Colonic mucosa (tissue), 4 donors: ENCODE measurements at places on chromosomes 1 and 21. TPM values are rescaled to one million over a fixed set of nuclear protein-coding genes. Genes with fewer than 3 reads are reported as not detected.

DNA sequence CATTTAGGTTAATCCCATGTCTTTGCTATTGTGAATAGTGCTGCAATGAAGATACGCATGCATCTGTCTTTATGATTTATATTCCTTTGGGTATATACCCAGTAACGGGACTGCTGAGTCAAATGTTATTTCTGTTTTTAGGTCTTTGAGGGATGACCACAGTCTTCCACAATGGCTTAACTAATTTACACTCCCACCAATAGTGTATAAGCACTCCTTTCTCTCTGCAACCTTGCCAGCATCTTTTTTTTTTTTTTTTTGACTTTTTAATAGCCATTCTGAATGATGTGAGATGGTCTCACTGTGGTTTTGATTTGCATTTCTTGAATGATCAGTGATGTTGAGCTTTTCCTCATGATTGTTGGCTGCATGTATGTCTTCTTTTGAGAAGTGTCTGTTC is 33.5 kb downstream of the ASH1L start:
- H3K4me1 ChIP-seq = no peaks in the 10 kb centered on the region
- no peaks in the 10 kb centered on the region for H3K27me3 ChIP-seq
- no peak overlapping the region for H3K27ac ChIP-seq
- no peak overlapping the region for H3K4me3 ChIP-seq
- no peaks in the 10 kb centered on the region for H3K36me3 ChIP-seq

GRCh38 chr1:9388335-9389180 is 95.9 kb downstream of the SPSB1 start:
- no peaks in the 10 kb centered on the region for H3K27me3 ChIP-seq
- H3K4me1 ChIP-seq = no peaks in the 10 kb centered on the region
- H3K27ac ChIP-seq = no peak overlapping the region
- H3K4me3 ChIP-seq = no peak overlapping the region

DNA sequence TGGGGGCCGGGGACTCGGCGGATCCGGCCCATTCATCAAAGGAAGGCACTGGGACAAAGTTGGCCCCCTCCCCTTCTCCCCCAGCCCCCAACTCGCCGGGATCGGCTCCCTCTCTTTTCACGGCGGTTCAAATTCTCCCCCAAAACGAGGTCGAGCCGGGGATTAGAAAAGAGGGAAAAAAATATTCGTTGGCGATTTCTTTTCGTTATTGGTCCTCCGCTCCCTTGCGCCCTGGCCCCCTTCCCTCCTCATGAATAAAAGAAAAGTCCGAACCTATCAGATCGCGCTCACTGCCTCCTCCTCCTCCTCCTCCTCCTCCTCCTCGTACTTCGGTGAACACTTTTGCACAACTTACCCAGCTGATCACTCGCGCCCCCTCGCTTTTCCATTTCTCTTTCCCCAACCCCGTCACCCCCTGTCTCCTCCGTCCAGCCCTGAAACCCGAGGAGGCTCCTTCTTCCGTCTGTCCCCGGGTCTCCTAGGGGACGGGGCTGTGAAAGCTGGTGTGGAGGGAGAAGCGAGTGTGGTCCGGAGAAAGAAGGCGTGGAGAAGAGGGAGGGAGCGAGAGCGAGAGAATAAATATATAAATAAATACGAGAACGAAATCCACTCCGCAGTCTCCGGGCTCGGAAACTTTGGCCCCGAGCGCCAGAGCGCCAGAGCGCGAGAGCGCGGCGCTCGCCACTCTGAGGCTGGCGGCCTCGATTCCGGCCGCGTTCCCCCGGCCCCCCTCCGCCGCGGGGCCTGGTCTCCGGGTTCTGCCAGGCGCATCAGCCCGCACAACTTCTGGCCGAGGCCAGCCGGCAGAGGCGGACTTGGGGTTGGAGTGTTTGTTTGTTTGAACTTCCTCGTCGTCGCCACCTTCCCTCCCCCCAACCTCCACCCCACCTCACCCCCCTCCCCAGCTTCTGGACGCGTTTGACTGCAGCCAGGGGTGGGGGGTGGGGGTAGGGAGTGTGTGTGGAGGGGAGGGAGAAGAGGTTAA is at the start of gene PAX7:
PAX7 (plus strand) TSS at position 336 of the 985 bp plus-strand sequence. CDS start 758 bp downstream, outside the sequence.
- H3K4me3 ChIP-seq = no peak within 1 kb of the TSS
- H3K36me3 ChIP-seq = no peaks in the 10 kb centered on the region
- H3K27me3 ChIP-seq = peaks cover 69% of the 10 kb centered on the region
- no peak within 1 kb of the TSS for H3K27ac ChIP-seq

GRCh38 chr1:23273450-23274133 is 56.3 kb upstream of the HTR1D start:
- H3K4me3 ChIP-seq = no peak overlapping the region
- DNase-seq = peak; percentile 23
- no peaks in the 10 kb centered on the region for H3K27me3 ChIP-seq
- H3K36me3 ChIP-seq = no peaks in the 10 kb centered on the region

- H3K4me1 ChIP-seq = no peaks in the 10 kb centered on the region
- no peak for DNase-seq
- no peaks in the 10 kb centered on the region for H3K27me3 ChIP-seq
- H3K4me3 ChIP-seq = no peak overlapping the region
- no peak overlapping the region for H3K27ac ChIP-seq
Measured at GRCh38 chr1:25971066-25971810, 26.6 kb downstream of the PAFAH2 start.

GRCh38 chr1:219988387-219988786 is 57.9 kb downstream of the EPRS1 start:
- H3K4me3 ChIP-seq = no peak overlapping the region
- no peaks in the 10 kb centered on the region for H3K27me3 ChIP-seq
- DNase-seq = no peak
- no peaks in the 10 kb centered on the region for H3K4me1 ChIP-seq

The LRRC38 gene
- not detected for total RNA-seq

DNA sequence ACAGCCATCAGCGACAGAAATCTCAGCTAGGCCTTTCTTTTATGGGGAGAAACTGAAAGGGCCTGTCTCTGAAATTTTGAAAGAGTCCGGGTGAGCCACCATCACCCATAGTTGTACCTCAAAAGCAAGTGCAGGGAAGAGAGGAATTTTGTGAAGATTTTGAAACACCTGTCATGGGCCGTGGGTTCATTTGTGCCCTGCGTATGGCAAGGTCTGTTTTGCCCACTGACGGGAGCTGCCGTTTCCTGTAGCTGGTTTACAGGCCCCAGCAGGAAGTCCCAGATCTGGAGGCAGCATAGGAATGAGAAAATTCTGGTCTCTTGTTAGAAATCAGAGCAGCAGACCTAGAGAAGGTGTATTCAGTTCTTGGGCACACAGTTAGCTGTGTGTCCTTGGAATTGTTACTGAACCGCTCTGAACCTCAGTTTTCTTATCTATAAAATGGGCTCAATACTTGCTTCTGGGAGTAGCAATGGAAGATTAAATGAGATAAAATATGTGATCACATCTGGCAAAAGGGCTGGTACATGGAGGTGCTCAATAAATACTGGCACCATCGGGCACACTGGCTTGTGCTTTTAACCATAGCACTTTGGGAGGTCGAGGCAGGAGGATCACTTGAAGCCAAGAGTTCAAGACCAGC is 52.5 kb downstream of the MAN1C1 start:
- H3K27ac ChIP-seq = no peak overlapping the region
- DNase-seq = no peak
- H3K4me1 ChIP-seq = no peaks in the 10 kb centered on the region
- H3K36me3 ChIP-seq = no peaks in the 10 kb centered on the region
- no peak overlapping the region for H3K4me3 ChIP-seq
- no peaks in the 10 kb centered on the region for H3K27me3 ChIP-seq

The GJA8 gene
- total RNA-seq = not detected

The CFAP74 gene
- total RNA-seq = 0.10 TPM

GRCh38 chr1:68321084-68321685 is 88.9 kb upstream of the WLS start:
- no peaks in the 10 kb centered on the region for H3K27me3 ChIP-seq
- H3K36me3 ChIP-seq = no peaks in the 10 kb centered on the region
- peak; percentile 71 for DNase-seq
- no peaks in the 10 kb centered on the region for H3K4me1 ChIP-seq
- no peak overlapping the region for H3K27ac ChIP-seq
- H3K4me3 ChIP-seq = no peak overlapping the region

The SLC2A1 gene
- 71.6 TPM for total RNA-seq

The SYTL1 gene
- 17.4 TPM for total RNA-seq

The KRTAP11-1 gene
- total RNA-seq = not detected
